Germinal center (tissue), 1 donor: ENCODE measurements at places on chromosomes 6 and 20.
A peak's percentile ranks its signal among the peaks of the same experiment; 100 is the strongest.

DNA sequence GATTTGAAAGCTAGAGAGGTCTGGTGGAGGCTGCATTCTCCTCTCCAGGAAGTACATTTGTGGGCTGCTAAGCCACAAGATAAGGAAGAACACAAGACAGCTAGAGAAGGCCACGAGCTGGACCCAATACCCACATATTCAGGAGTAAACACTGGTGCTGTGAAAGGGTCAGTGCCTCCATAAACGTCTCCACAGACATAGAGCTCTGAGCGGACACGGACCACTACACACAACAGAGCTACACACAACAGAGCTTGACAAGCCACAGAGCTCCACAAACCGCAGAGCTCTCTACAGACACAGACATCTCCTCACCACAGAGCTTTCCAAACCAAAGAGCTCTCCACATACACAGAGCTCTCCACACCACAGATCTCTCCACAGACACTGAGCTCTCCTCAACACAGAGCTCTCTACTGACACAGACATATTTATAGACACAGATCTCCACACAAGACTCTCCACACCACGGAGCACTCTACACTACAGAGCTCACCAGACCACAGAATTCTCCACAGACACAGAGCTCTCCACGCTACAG lies 51.9 kb downstream of the ERMARD start:
- DNase-seq: no peak

DNA sequence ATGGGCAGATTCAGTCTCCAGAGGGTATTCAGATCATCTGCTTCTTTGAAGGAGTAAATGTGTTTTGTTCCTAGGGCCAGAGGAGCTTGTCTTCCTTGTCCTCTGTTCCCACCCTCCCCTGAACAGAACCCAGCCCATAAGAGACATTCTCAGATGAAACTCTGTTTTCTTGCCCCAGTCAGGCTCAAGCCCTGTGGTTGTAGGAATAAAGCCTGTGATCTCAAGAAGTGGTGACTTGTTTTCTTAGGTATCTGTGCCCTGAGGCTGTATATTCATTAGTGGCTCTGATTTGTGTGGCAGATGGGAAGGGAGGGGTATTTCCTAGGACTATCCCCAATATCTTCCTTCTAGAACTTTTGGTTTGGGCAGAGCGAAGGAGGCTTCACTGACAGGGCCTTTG lies 27.9 kb downstream of the GSS start:
- no peak for DNase-seq

GRCh38 chr6:41442800-41443501 lies 103.2 kb upstream of the FOXP4 start:
- DNase-seq: peak; percentile 25

DNA sequence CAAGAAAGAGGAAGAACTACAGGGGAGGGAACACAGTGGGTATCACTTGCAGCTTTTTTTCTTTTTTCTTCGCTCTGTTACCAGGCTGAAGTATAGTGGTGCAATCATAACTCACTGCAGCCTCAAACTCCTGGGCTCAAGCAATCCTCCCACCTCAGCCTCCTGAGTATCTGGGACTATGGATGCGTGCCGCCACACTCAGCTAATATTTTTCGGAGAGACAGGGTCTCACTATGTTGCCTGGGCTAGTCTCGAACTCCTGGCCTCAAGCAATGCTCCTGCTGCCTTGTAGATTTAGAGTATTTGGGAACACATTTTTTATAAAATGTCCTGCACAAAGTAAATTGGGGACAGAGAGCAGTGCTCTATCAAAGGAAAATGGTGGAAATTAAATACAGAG lies 28.3 kb downstream of the PARD6B start:
- no peak for DNase-seq

GRCh38 chr6:72976484-72976883 lies 248.8 kb downstream of the KHDC1L start:
- DNase-seq: no peak

DNA sequence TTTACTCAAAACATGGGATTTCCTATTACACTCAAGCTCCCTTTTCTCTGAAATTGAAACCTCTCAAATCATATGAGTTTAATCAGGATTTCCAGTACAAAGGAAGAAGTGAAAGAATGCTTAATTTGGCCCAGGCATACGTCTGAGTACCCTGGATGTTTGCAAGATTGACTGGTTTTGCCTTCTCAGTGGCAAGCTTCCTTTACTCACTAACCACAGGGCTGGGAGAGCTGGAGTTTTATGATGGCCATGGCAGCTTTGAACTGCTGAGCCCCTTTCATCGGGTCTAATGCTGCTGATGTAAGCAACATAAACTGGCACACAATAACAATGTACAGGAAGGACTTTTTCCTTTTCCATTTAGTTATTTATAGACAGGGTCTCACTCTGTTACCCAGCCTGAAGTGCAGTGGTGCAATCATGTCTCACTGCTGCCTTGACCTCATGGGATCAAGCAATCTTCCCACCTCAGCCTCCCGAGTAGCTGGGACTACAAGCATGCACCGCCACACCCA lies 194.8 kb downstream of the SLC35F1 start:
- DNase-seq: no peak

DNA sequence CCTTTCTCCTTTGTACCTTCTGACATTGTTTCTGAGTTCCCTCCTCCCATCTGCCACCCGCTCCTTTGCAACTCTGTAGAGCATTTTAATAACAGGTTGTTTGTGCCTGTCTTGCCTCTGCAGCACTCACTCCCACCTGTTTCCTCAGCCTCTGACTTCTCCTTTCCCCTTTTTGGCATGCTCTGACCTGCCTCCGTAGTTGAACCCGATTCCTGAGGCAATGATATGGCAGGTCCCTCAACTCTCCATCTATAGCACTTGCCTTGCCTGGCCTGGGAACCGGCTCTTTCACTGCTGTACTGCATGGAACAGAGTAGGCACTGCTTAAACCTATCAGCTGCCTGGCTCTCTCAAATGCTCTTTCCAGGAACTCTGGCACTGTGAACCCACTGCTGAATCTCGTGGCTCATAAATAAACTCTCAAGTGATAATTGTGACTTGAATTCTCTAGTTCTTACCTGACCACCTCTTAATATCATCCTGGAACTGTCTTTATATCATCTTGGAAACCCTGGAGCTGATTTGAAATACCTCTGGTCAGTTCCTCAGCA lies 50.3 kb downstream of the UTRN start:
- DNase-seq: peak; percentile 32
